ENCODE measurements at places on chromosomes 11 and 22. TPM values are rescaled to one million over a fixed set of nuclear protein-coding genes. Genes with fewer than 3 reads are reported as not detected.

DNA sequence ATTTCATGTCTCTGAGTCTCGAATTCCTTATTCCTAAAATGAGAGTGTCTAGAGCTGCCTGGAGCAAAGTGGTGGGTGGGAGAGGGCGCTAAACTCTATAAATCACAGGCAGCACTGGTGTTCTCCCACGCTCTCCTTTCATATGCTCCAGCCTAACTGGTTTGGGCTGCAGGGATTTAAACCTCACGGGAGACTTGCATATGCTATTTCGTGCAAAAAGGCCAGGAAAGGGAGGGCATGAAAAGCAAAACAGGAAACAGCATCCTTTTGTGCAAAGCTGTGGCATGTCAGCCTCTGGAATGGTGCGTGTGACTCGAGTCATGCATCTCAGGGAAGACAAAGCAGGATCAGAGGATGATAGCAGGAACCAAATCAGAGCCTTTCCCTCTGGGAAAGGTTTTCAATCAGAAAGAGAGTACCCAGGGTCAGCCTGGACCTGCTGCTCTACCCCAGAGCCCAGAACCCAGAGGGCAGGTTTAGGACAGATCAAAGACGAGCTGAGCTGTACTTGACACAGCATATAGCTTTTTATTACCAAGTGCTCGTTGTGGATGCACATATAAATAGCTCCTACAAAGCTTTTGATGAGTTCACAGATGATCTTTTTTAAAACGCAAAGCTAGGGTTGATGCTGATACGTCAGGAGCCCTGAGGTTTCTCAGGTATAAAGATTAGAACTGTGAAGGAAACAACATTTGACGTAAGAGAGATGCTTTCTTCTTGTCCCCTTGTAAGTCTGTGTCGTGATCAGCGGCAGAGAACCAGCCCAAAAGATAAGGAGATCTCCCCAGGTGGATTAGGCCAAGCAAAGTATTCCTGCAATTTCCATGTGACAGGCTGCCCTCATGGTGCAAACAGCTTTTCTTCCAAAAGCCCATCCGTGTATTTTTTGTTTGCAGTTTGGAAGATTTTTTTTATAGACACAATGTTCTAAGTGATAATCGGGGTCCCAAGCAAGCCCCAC, 46.2 kb upstream of the YWHAH start:
- DNase-seq = no peak

- no peak for DNase-seq
Observed at GRCh38 chr22:46063846-46064227, 86.5 kb upstream of the PPARA start.

DNA sequence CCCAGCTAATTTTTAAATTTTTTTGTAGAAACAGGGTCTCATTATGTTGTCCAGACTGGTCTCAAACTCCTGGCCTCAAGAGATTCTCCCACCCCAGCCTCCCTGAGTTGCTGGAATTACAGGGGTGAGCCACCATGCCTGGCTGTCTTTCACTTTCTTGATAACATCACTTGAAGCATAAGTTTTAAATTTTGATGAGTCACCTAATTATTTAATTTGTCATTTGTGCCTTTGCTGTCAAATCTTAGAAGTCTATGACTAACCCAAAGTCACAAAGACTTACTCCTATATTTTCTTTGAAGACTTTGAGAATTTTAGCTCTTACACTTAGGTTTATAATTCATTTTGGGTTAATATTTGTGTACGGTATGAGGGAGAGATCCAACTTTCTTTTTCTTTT, 14.5 kb upstream of the MSANTD2 start:
- no peak for DNase-seq

GRCh38 chr11:1218788-1219445, 3.9 kb upstream of the MUC5B start:
- no peak for DNase-seq

DNA sequence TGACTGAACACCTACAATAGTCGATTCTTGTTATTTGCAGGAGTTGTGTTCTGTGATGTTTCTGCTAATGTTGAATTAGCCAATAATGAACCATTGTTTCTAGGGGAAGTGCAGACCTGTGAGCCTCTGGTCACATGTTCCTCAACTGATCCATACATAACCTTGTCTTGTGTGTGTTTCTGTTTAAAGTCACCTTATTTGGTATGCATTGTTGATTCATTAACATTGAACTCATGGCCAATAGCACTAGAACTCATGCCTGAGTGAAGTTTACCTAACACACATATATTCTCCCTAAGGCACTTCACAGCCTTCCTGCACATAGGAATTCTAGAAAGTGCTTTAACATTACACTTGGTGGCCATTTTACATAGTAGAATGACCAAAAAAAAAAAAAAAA, 271.8 kb upstream of the PLET1 start:
- DNase-seq = no peak

DNA sequence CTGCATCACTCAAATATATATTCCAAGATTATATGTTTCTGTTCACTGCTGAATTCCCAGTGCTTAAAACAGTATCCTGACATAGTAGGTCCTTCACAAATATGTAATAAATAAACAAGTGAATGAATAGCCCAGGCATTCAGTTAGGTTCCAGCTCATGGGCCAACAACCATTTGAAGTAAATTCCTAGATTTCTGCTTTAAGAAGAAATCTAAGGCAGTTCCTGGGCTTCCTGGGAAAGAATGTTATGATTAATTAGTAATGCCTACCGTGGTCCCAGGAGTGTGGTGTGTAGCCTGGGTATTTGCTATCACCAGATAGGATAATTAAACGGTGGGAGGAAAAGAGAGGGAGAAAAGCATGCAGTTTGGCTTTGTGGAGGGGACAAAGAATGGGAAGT, 576.8 kb downstream of the SOX6 start:
- no peak for DNase-seq

GRCh38 chr22:42473484-42474193, 41.4 kb upstream of the NFAM1 start:
- DNase-seq = no peak

DNA sequence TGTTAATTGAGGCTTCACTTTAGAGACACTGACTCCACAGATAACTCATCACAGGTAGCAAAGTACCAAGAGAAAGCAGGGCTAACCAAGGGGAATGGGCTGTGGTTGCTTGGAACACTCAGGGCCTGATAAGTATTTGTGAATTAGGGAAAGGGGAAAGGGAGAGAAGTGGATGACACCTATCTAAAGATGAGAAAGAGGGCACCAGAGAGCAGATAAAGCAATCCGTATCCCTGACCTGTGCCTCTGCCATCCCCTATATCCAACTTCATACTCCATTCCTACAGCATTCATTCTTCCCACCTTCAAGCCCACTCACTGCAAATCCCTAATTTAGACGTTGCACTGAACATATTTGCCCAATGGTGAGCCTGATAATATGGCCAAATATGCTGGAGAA, 43.0 kb upstream of the API5 start:
- DNase-seq = no peak

- DNase-seq = no peak
Observed at GRCh38 chr22:26785932-26786331, 128.5 kb downstream of the MIAT start.

- DNase-seq = no peak
Observed at GRCh38 chr11:107780775-107781174, 68.9 kb upstream of the SLN start.

DNA sequence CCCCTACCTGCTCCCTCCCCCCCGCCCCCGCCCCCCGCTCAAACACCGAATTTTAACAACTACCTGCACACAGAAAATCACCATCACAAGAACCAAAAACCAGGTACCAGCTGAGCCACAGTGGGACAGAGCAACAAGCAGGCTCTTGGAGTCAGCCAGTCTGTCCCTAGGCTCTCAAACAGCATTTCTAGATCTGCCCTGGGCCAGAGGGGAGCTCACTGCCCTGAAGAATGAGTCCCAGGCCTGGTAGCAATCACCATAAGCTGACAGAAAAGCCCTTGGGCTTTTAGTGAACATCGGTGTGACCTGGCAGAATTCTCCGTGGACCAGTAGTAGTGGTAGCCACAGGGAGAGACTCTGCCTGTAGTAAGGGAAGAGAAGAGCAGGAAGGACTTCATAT, 58.3 kb downstream of the C11orf87 start:
- DNase-seq = no peak

- DNase-seq = no peak
Observed at GRCh38 chr22:17638182-17638431, 450 bp upstream of the BCL2L13 start.

DNA sequence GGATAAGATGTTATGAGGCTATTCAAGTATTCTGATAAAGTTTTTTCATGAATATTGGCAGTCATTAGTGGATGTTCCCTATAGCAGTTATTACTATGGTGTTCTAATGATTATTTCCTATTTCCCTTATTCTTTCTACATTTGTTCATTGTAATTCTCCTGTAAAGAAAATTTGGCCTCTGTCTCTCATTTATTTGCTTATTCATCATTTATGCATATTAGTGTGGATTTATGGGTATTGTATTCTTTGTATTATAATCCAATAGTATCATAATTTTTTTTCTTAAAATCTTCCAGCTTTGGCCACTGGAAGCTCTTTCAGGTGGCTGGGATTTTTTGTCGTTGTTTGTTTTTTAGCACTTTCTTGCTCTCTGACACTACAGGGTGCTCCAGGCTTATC, 47.3 kb downstream of the JAM3 start:
- no peak for DNase-seq

DNA sequence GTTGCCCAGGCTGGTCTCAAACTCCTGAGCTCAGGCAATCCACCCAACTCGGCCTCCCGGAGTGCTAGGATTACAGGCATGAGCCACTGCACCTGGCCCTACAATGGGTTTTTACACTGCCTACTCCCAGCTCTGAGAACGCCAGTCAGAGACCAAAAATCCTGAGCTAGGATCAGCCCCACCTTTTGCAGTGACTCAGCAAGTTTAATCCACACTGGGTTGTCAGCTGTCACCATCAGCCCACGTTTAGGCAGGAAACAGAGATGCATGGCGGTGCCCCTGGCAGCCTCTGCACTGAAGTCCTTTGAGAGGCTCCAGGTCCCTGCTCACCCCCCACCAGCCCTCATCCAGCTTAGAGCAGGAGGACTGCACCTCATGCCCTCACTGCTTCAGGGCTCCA, 117.6 kb downstream of the ARHGAP8 start:
- DNase-seq = peak; percentile 7

DNA sequence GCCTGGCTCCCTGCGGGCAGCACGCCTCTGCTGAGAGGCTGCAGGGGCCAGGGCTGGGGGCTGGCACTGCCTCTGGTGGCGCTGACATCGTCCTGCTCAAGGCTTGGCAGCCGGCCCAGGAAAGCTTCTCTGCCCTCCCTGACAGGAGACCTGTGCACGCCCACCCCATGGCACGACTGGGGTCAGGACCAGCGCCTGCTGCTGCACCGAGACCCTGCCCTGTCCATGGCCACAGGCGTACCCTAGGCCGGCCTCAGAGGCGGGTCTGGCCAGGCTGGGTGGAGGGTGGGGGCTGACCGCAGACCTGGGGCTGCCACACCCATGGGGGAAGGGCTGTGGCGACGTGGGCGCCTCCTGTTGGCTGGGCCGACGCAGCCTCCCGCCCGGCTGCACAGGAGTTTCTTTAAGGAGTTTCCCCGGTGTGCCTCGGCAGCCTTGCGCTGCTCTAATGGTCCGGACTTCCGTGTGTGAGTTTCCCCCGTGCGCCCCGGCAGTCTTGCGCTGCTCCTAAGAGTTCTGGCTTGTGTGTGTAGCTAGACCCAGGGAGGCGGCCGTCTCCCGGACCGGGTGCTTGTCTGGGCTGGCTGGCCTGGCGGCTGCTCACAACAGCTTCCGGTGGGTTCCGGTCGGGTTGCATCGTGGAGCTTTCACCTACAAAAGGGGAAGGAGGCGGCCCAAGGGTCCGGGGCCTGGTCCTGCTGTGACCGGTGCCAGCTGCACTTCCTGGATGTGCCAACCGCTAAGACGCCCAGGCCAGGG, 4.6 kb downstream of the TRABD start:
- DNase-seq = no peak

GRCh38 chr11:79189601-79190000, 251.2 kb downstream of the TENM4 start:
- DNase-seq = no peak

GRCh38 chr22:23564276-23564675, 15.8 kb downstream of the IGLL1 start:
- DNase-seq = no peak

- no peak for DNase-seq
Observed at GRCh38 chr11:64608636-64609035, 17.6 kb downstream of the SLC22A12 start.

DNA sequence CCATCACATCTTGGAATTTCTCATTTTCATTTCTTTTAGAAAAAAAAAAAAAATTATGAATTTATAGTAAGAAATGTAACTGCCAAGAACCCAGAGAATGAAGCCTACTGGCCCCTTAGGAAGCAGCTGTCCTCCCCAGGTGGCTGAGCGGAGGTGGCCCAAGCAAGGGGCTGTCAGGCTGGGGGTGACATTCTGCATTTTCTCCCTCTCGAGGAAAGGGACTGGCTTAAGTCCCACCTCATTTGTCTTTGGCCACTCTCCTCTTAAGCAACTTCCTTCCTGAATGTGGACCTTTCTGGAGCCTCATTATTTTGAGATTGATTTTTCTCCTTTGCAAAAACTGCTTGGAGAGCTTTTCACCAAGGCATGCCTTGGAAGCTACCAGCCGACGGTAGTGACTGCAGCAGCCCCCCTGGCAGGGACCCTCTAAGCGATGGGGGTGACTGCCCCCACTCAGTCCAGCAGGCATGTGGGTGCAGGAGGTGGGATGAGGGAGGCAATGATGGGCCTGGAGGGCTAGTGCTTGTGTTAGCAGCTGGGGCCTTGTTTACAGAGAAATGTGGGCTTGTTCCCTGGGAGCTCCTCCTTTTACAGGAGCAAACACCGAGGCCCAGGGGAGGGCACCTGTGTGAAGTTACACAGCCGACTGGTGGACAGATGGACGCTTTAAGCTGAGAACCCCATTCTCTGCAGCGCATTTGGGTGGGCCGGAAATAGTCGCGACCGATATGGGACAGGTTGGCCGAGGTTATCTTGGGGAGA, 111.7 kb downstream of the MORC2 start:
- no peak for DNase-seq

GRCh38 chr11:106520146-106520912, 442.9 kb downstream of the AASDHPPT start:
- DNase-seq = no peak

The PTPN5 gene
- 27.5 TPM for total RNA-seq

The LRRC4C gene
- 90.6 TPM for total RNA-seq

The FBLN1 gene
- total RNA-seq = 22.3 TPM

The SLC7A4 gene
- total RNA-seq = 1.4 TPM

The PANX3 gene
- not detected for total RNA-seq

The SGSM1 gene
- 11.4 TPM for total RNA-seq

The TRIM48 gene
- not detected for total RNA-seq

The VSTM5 gene
- 1.1 TPM for total RNA-seq

The EML3 gene
- total RNA-seq = 4.5 TPM

The OR8G5 gene
- 0.16 TPM for total RNA-seq

The TRPM5 gene
- total RNA-seq = not detected

The NEFH gene
- total RNA-seq = 0.47 TPM

The MYEOV gene
- total RNA-seq = not detected

The OR8H1 gene
- not detected for total RNA-seq

The LRRC56 gene
- 1.1 TPM for total RNA-seq

The NCAPH2 gene
- 46.9 TPM for total RNA-seq

The BLID gene
- 3.6 TPM for total RNA-seq

The PLAAT3 gene
- 4.7 TPM for total RNA-seq

The B4GAT1 gene
- total RNA-seq = 63.2 TPM

Measured in occipital lobe (tissue), 3 donors.